ENCODE measurements at places on chromosomes 3 and 15.
A peak's percentile ranks its signal among the peaks of the same experiment; 100 is the strongest.

DNA sequence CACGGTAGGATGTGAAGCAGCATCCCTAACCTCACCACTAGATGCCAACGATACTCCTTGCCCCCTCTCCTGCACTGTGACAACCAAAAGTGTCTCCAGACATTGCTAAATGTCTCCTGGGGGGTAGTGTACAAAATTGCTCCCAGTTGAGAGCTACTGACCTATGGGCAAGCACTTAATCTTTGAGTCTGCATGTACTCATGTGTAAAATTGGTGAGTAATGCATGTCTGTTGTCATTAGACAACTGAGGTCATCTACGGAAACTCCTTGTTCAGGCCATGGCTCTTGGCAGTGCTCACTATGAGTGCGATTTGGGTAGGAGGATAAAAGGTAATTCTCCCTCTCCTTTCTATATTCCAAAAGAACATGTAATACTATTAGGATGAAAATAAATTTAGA is 29.2 kb downstream of the PDHB start:
- DNase-seq, result peak; percentile 24

- no peak for DNase-seq
These were observed 788 bp upstream of the DLG1 start for GRCh38 chr3:197298945-197299854.

DNA sequence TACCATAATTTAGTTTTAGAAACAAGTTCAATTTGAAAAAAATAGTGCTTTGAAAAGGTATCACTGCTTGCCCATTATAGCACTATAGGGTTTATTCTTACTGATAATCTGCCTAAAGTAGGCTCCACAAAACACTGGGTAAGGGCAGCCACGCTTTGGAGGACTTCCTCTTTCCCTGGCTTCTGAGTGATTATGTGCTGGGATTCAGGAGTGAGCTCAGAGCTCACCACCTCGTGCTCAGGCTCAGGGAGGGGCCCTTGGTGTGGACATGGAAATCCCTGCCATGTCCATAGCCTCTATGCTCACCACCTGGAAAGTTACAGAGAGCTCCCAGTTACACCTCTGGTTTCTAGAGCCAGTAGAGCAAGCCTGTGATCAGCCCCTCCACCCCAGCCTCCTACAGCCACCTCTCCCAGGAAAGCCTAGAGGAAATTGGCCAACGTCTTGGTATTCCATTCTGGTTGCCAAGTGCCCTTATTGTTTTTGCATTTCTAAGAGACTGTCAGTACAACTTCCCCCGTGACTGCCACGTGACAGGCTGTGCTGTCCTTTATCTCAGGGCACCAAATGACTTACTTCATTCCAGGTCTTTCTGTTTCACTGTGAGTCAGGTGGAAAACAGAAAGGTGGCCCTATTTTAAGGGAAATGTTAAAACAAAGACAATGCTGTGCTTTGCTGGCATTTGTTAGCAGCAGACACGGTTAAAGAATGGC is 316.0 kb downstream of the RORA start:
- DNase-seq, result no peak

DNA sequence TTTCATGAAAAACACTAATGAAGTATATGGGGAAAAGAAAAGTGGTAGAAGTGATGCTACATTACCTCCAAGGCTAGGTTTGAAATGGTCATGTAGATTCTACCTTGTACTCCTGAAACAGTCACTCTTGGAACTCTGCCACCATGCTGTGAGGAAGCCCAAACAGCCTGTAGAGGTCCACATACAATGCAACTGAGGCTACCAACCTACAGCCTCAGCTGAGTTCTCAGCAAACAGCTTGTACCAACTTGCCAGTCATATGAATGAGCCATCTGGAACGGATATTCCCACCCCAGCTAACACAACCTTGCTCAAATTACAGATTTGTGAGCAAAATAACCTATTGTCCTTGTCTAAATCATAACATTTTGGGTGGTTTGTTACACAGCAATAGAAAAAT is 193.5 kb downstream of the ULK4 start:
- no peak for DNase-seq

DNA sequence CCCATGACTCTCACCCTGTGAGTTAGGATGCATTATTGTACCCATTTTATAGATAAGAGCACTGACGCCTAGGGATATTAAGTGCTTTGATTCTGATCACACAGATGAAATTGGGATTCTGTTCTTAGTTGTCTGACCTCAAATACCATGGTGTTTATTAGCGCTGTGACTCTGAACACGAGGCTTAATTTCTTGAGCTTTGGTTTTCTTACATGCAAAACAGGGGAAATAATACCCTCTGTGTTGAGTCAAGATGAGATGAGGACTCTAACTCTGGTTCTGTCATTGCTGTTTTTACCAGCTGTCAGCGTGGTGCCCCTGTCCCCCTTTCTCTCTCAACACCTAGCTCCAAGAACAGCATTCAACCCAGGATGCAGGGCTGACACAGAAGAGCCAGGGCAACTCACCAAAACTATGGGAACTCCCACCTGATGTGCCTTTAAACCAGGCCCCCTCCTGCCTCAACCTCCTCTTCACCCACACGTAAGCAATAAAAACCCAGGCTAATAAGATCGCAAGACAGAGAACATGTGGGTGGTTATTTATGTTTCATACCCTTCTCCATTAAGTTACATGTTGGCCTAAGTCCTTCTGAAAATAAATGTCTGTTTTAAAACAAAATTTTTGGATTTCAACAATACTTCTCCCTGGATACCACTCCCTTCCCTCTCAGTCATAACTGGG is 100.1 kb upstream of the SPATA12 start:
- no peak for DNase-seq

- no peak for DNase-seq
These were observed 877 bp downstream of the NIT2 start for GRCh38 chr3:100335434-100335833.

DNA sequence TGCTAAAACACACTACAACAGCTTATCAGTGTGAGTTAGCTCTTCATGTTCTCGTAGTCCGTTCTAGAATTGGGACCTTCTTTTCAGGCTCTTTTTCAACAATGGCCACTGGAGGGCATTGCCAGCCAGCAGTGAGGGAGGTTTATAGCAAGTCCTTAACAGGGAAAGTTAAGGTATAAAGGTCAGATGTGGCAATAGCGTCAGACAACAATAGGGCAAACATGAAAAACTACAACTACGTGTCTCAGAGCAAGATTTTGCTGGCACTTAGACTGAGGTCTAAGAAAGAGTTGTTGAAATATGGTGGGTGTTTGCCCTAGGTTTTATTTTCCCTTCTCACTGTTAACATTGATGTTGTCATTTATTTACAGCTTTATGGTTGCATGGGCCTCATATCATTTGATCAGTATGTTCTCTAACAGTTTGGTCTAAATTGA is 161.4 kb downstream of the GMNC start:
- DNase-seq, result peak; percentile 10

- no peak for DNase-seq
These were observed 8.3 kb downstream of the IL5RA start for GRCh38 chr3:3101660-3102458.

DNA sequence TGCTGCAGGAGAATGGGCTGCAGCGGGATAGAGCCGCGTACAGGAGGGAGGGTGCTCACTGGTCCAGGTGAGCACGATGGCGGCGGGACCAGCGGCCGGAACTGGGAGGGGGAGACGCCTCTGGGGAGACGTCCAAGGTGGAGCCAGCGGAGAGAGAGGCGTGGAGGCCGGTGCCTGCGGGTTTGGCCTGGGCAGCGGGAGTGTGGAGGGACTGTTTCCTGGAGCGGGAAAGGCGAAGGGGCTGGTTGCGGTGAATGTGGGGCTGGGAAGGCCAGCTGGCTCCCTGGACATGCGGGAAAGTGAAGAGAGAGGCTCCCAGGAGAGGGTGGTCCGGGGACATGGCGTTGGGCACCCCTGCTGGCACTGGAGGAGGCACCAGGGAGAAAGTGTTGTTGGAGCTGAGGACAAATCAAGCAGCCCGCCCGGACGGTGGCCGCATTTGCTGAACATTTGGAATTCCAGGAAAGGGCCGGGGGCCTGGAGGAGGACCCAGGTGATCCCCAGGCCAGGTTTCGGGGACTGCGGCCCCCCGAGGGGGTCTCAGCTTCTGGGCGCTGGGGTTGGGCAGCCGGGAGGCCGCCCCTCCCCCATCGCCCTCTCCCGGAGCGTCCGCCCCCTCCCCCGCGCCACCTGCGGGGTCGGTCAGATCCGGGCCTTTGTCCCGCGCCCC is 34.3 kb downstream of the DNAJB8 start:
- DNase-seq, result no peak

DNA sequence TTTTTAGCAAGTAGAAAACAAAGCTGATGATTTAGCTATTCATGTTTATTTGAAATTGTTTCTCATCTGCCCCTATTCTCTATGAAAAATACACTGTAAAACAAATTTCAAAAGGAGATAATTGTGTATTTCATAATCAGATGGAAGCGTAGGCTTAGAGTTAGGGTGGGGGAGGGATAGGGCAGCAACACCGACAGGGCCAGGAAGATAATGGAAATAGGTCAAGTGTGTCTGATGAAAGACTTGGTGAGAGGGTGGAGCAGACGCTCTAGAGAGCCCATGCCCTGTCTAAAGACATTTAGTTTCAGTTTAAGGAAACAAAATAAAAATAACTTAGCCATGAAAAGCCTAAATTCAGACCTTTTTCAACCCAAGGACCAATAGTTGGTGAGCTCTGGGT is 51.6 kb upstream of the ARL6 start:
- DNase-seq, result no peak

- no peak for DNase-seq
These were observed 17.8 kb upstream of the ABHD2 start for GRCh38 chr15:89070197-89071124.

- no peak for DNase-seq
These were observed 326.4 kb downstream of the SV2B start for GRCh38 chr15:91426412-91426811.

DNA sequence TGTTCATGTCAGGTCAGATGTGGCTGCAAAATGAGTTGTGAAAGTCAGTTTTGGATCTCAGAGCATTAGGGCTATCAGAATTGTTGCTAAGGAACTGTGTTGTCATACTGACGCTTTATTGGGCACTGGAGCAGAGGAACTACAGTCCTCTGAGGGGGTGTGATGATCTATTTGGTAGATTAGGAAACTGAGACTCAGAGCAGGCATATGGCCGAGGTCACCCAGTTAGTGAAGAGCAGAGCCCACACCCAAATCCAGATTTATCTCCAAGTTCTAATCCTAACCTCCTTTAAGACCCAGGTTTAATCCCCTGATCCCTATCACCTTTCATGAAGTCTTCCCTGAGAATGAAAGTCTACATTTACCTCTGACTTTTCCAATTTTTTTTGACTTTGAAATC is 25.6 kb upstream of the GLCE start:
- no peak for DNase-seq

GRCh38 chr3:171729452-171730334 is 80.6 kb downstream of the PLD1 start:
- no peak for DNase-seq

DNA sequence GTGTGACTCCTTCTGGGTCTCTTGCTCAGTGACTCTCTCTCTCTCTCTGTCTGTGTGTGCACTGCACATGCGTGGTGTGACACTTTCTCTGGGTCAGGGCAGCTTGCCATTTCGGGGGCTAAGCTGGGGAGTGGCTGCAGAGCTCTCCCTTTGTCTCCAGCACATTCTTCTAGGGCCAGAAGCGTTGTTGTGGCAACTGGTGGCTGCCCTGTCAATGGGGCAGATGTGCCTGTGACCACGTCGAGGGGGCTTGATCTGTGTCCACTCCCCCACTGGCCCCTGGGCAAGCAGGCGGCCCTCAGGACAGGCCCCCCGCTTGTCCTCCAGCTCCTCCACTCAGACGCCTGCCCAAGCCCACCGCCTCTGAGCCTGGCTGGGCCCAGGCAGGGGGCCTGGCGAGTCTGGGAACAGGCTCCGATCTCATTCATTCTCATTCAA is 67.8 kb downstream of the WNT7A start:
- DNase-seq, result no peak

DNA sequence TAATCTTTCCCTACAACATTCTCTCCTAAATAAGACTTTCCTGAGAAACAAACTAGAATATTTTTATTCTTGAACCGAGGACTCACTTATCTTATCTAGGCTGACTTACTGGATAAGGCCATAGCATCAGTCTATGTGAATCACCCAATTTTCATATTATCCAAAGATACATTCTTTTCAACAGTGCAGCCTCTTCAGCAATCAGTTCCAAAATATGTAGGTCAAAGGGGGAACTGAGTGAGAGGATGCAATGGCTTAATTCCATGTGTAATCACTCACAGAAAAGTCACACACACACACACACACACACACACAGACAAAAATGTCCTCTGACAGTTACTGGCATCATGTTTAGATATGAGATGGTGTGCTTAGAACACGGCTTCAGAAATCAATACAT is 31.5 kb upstream of the MECOM start:
- DNase-seq, result no peak

DNA sequence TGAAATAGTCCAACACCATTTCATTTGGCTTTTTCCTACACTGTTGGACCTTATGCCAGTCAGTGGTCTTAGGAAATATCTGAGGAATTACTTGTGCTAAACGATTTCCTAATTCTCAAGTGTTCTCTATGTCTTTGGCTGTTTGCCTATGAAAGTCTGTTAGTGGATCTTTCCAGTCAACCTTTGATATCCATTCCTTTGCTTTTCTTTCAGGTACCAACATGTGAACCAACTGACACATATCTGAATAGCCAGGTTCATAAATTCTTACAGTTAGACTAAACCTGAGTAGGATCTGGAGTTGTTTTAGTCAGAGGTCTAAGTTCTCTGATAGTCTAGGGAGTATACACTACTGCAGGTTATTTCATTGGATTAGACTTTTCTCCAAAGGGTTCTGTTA is 343.5 kb upstream of the LRRC3B start:
- DNase-seq, result no peak

GRCh38 chr15:82680200-82681102 is 29.2 kb downstream of the AP3B2 start:
- no peak for DNase-seq

- DNase-seq, result no peak
These were observed 28.7 kb upstream of the BFSP2 start for GRCh38 chr3:133371181-133371580.

- no peak for DNase-seq
These were observed 62.0 kb downstream of the TTBK2 start for GRCh38 chr15:42858540-42858939.

GRCh38 chr15:92906563-92907081 is 6.5 kb downstream of the CHD2 start:
- DNase-seq, result no peak

- DNase-seq, result no peak
These were observed 72.0 kb downstream of the DHX30 start for GRCh38 chr3:47874913-47875312.

DNA sequence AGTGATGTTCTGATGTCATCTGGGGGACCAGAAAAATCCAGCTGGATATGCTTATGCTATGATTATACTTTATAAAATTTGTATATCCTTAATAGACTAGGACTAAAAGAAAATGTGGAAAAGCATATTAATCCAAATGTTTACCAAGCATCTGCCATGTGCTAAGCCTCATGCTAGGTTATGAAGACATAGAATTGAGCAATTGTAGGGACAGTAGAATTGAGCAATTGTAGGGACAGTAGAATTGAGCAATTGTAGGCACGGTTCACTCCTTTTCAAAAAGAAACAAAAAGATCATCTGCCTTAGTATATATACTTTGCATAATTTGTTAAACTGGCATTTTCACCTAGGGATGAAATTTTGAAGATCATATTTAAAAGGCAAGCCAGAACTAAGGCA is 18.3 kb downstream of the ABHD5 start:
- DNase-seq, result peak; percentile 40
